Hypothalamus (tissue), 51 donors: ENCODE measurements at places on chromosomes 3 and 15.

GRCh38 chr3:354432-354831 lies 157.9 kb downstream of the CHL1 start:
- no peak for DNase-seq

DNA sequence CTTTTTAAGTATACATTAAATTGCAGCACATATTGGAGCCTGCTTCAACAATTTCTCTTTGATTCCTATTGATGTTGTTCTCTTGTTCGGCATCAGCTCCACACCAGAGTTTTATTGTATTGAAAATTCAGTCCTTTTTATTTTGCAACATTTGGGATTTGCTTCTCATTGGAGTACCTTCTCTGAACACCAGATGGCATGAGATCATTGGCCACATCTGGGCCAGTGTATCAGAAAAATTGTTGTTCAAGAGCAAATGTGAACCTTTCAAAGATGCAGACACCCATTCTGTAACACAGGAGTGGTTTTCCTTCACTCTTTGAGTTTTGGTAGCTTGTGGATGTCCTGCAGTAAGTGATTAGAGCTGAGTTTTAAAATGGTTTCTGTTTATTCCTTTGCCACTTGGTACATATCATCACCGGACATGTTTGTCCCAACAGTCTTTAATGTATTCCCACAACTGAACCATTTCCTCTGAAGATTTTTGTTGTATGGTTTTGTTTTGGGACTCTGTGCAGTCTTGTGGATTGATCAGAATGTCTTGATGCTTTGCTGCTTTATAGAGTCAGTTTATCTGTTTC lies 96.1 kb downstream of the MCTP2 start:
- DNase-seq, result no peak

DNA sequence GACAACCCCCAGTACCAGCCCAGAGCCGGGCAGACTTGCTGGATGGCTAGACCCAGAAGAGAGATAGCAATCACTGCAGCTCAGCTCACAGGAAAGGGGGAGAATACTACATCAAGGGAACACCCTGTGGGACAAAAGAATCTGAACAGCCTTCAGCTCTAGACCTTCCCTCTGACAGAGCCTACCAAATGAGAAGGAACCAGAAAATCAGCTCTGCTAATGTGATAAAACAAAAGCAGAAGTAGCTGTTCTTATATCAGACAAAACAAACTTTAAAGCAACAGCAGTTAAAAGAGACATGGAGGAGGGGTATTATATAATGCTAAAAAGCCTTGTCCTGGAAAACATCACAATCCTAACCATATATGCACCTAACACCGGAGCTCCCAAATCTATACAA lies 283.3 kb downstream of the KLF13 start:
- no peak for DNase-seq

- no peak for DNase-seq
Measured at GRCh38 chr3:172142051-172142863, 102.9 kb downstream of the FNDC3B start.
